Stimulated activated CD4-positive, alpha-beta T cell treated with anti-CD3 and anti-CD28 coated beads, Interleukin-4, amount 100 ng/mL, for 1 hour (primary cell): ENCODE measurements at places on chromosomes 12 and 14.

GRCh38 chr14:75811872-75812499, 150.9 kb downstream of the TTLL5 start:
- DNase-seq, result no peak

- no peak for DNase-seq
Observed at GRCh38 chr12:28014196-28014595, 41.7 kb upstream of the PTHLH start.

DNA sequence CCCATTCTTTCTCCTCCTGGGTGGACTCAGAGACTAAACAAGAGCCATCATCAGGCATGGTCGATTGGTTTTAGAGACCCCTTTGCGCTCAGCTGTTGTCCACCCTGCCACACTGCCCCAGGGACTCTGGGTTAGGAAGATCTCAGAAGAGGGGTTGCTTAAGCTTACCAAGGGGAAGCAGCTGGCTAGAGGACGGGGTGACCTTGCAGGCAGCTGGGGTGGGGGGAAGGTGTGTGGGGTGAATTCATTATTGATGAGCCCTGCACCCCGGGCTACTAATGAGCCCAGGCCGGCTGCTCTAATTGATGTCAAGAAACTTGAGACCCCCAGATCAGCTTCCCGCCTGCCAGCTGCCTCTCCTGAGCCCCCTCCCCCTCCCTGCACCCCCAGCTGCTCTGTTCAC, 8.7 kb upstream of the ZNF385A start:
- no peak for DNase-seq

DNA sequence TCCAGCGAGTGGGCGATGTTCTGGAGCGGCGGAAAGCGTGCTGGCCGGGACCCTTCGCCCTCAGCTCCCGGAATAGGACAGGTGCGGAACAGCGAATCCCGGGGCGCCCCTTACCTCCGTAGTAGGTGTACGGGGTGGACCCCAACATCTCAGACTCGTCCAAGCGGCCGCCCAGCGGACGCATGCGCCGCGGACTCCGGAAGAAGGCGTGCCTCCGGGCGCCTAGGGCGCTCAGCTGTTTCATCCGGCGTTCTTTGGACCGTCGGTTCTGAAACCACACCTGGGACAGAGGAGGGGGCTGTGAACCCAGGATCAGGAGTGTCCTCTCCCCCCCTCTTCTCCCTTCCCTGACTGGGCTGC, 4.5 kb downstream of the LHX5 start:
- DNase-seq, result no peak

DNA sequence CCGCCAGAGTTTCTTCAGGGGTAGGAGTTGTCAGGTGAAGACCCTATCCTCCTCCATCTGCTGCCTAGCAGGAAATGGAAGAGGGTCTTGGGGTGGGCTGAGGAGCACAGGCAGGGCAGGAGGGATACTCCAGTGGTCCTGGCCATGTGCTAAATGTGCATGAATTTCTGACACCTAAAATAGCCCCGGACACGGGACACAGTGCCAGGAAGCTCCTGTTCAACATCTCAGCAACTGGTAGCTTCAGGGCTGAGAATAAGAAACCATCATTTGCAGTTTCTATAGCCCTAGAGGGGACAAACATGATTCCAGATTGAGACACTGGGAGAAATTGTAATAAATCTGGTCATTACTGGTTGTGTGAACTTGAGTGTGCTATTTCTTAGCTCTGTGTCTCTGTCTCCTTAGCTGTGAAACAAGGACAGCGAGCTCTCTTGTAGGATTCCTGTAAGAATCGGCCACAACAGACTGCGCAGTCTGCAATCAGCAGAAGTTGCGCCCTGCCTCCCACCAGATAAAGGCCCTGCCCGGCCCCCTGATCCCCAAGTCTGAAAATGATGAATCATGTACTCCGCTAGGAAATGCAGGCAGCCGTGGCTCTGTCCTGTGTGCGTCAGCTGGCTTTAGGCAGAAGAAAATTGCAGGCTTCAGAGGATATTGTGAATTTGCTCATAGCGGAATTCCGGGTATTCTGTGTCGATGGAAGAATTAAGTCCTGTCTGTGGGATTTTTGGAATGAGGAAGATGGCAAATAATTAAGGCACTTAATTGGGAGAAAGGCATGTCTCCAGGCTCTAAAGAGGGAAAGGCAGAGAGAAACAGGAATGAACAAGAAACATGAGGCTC, 35.2 kb upstream of the MEG3 start:
- DNase-seq, result no peak

- no peak for DNase-seq
Observed at GRCh38 chr14:101499080-101499479, 62.2 kb upstream of the DIO3 start.

DNA sequence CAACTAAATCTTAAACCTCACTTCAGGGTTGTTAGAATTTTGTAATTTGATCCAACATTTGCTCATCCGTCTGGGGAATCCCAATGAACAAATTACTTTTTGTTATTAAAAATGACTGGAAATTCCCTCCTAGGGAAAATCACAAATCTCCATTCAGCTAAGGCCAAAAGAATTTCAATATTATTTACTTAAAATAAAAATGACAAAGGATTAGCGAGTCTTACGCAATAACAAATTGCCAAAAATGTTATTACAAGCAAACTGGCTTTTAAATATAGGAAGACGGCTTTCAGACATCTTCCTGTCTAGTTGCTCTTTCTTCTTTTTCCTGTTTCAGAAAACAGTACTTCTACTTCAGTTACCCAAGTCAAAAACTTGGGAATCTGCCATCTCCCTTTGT, 92.4 kb upstream of the TSPAN8 start:
- DNase-seq, result no peak

DNA sequence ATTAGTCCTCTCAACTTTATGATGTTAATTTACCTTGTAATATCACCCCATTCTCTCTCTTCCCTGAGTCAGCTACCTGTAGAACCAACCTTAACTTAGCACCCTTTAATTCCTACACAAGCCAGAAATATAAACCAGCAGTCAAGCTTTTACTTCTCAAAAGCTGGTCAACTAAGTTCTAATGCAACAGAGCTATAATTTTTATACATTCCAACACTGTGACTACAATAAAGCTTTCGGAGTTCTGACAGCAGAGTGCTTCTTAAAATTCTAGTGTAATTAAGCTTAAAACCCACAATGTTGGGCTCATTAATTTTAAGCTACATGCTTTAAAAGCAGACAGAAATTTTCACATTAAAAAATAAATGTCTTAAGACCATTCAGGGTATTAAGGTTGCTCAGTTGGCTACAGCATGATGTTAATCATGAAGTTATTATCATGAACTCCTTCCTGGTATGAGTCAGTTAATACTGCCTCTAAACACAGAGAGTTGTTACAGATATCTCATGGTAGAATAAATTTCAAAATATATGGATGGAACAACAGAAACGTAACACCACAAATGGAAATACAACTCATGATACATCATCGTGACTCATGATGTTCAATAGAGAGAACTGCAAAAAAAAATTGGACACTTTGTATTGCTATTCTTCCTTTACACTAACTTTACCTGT, 126.7 kb downstream of the EPS8 start:
- DNase-seq, result no peak

- no peak for DNase-seq
Observed at GRCh38 chr14:92135269-92135668, 13.5 kb downstream of the CPSF2 start.

GRCh38 chr14:90554341-90554740, 157.5 kb downstream of the CALM1 start:
- DNase-seq, result no peak

DNA sequence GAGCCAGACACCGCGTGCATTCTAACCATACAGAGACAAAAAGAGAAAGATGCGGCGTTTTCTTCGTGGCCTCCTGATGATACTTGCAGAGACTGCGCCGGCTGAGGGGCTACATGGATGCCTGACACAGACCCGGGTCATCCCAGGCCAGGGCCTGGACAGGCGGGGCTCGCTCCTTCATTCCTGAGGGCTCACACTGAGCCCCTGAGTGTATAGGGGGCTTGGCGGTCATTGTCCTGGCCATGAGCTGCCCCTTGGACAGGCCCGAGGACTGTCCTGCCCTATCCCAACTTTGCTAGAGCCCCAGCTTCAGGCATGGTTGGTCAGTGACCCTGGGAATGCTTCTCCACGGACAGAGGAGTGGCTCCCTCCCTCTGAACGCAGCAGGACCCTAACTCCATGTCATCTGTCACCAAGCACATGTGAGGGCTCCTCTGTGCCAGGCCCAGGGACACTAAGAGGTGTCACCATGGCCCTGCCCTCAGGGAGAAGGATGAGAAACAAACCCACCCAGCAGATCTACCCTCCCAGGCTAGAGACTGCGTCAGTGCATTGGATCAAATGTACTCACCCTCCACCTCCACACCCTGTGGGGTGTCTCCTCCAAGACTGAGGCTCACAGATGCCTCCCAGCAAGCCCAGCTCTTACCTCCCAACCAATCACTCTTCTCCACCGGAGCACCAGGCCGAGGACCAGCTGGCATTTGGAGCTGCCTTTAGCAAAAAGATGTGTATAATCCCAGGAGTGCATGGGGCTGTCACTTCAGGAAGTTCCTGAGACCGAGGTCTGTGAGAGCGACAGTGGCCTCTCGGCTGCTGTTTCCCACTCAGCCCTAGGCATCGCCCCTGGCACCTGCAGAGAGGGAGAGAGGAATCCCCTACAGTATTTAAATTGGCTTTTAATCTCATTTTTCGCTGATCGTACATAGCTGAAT, 102.7 kb downstream of the DICER1 start:
- DNase-seq, result no peak

GRCh38 chr14:50091240-50091913, 25.0 kb downstream of the VCPKMT start:
- DNase-seq, result no peak

GRCh38 chr12:40055228-40055579, 50.7 kb downstream of the SLC2A13 start:
- DNase-seq, result no peak

DNA sequence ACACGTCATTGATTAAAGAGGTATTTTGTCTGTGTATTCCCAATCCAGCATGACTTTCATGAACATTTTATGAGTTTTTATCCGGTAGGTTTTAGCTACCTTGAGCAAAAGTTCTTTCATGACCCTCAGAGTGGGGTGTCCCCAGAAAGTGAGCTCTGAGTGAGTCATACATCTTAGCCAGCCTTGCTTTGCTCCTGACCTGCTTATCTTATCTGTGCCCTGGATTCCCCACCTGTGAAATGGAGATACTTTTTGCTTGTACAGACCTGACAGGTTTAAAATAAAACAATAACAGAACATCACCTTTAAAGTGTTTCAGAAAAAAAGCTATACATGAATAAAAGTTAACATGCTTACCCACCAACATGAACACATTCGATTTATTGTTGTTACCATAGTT, 202.8 kb upstream of the SOX5 start:
- DNase-seq, result no peak

GRCh38 chr14:99479906-99480869, at the start of gene SETD3:
TSS of gene SETD3 (minus strand) at chr14:99480859. CDS start at chr14:99465805, 15,054 bp downstream.
- peak; percentile 27 for DNase-seq

DNA sequence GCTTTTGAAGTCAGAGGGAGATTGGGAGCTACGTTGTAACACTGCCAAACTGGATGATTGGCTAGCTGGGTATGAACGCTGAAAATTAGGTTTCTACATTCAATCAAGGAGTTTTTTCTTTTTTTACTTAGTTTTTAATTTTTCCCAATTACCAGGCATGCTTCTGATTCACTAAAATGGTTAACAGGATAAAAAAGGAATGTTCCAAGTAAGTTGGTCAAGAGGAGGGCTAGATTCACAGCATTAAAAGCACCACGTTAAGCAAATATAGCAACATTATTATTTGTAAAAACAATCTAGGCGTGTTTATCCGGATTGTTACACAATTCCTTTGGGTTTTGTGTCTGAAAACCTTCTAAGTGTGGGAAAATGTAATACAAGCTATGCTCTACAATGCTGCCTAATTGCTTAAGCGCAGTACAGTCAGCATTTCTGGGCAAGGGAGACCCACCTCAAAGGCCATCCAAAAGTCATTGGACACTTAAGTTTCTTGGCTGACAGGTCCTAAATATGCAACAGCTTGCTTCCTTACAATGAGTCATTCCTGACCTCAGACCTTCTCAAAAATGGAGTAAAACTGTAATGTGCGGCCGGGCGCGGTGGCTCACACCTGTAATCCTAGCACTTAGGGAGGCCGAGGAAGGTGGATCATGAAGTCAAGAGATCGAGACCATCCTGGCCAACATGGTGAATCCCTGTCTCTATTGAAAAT, 1.2 kb downstream of the RPLP0 start:
- DNase-seq, result peak; percentile 41

DNA sequence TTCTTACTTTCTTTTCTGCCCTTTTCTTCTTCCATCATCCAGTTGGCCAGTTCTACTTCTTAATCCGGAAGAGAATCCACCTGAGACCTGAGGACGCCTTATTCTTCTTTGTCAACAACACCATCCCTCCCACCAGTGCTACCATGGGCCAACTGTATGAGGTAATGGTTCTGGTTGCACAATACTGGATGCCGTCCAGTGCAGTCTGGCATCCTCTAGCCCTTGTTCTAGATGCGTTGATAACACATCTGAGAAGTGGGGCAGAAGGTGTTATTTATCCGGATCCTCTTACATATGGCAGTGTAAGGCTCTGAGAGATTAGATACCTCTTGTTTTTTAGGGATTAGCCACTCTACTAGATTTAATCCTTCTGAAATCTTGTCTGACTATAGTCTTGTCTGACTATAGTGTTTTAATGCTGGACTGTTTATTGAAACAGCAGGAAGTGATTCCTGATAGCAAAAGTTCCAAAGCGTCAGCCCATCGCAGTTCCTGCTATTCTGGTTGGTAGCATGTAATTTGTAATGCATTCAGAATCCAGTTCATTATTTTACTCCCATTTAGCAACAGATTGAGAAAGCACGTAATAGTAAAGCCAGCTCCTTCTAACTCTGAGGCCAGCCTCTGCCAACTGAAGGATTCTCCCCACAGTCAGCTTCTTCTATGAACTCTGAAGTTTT, 7.9 kb downstream of the GABARAPL1 start:
- DNase-seq, result no peak

- DNase-seq, result no peak
Observed at GRCh38 chr14:60396718-60397343, 89.0 kb downstream of the C14orf39 start.

DNA sequence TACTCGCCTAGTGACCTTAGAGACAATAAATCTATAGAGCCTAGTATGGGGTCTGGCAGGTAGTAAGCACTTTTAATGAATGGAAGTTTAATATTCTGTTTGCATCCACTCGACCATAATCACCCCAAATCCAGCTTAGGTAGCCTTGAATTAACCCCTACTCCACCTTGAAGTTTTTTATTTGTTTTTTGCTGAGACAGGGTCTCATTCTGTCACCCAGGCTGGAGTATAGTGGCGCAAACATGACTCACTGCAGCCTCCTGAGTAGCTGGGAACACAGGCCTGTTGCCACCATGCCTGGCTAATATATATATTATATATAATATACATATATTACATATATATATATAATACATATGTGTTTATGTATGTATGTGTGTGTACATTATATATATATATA, 38.8 kb downstream of the MDM2 start:
- no peak for DNase-seq

DNA sequence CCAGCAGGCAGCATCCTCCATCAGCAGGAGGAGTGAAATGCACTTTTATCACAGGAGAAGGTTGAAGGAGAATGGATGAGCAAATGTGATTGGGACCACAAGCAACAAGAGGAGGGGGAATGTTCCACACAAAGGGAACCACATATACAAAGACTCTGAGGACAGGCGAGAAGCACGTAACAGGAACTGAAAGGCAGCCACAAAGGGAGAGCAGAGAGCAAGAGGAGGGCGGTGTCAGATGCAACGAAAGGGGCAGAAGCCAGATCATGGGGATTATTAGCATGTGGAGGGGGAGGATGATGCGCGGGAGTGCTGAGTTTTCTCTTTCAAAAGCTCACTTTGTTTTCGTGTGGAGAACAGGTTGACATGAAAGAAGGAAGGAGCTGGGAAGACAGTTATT, 241.1 kb downstream of the SPTSSA start:
- no peak for DNase-seq
